ENCODE measurements at places on chromosomes 3 and 15. TPM values are rescaled to one million over a fixed set of nuclear protein-coding genes. Genes with fewer than 3 reads are reported as not detected.

CLDN1 gene
- total RNA-seq: 2.0 TPM

EOMES gene
- total RNA-seq: not detected

IMPG2 gene
- under 0.01 TPM for total RNA-seq

ITGB5 gene
- 274 TPM for total RNA-seq

GABRB3 gene
- 0.28 TPM for total RNA-seq

SKOR1 gene
- under 0.01 TPM for total RNA-seq

CDV3 gene
- 182 TPM for total RNA-seq

IQCH gene
- 3.1 TPM for total RNA-seq

GPR149 gene
- total RNA-seq: not detected

GOLGA6L1 gene
- total RNA-seq: not detected

ALPK3 gene
- total RNA-seq: 3.3 TPM

TMEM40 gene
- not detected for total RNA-seq

ARPIN gene
- 7.6 TPM for total RNA-seq

DUOXA2 gene
- total RNA-seq: not detected

BCL2A1 gene
- under 0.01 TPM for total RNA-seq

COMMD2 gene
- total RNA-seq: 20.7 TPM

DAZL gene
- not detected for total RNA-seq

NUP210 gene
- 0.38 TPM for total RNA-seq

AMT gene
- 0.85 TPM for total RNA-seq

ATP13A4 gene
- 0.19 TPM for total RNA-seq

ASB14 gene
- not detected for total RNA-seq

PLS1 gene
- 2.5 TPM for total RNA-seq

DPPA2 gene
- total RNA-seq: not detected

PLA2G4D gene
- under 0.01 TPM for total RNA-seq

PLCB2 gene
- total RNA-seq: under 0.01 TPM

COL6A5 gene
- total RNA-seq: not detected

SLC12A1 gene
- under 0.01 TPM for total RNA-seq

GCHFR gene
- total RNA-seq: 0.38 TPM

MITF gene
- 8.5 TPM for total RNA-seq

SCN11A gene
- not detected for total RNA-seq

ZMYND10 gene
- total RNA-seq: 0.58 TPM

C2CD4A gene
- total RNA-seq: 0.28 TPM

CELSR3 gene
- 0.85 TPM for total RNA-seq

RGMA gene
- 0.19 TPM for total RNA-seq

CCNB2 gene
- 5.1 TPM for total RNA-seq

ATP13A5 gene
- total RNA-seq: not detected

BMF gene
- total RNA-seq: 2.5 TPM

AGBL1 gene
- total RNA-seq: not detected

IQCB1 gene
- 14.1 TPM for total RNA-seq

WNT7A gene
- not detected for total RNA-seq

TMEM207 gene
- not detected for total RNA-seq

CPNE9 gene
- total RNA-seq: not detected

OR5K2 gene
- total RNA-seq: not detected

CCDC191 gene
- total RNA-seq: 1.3 TPM

APOD gene
- 1.4 TPM for total RNA-seq

PCNP gene
- 101 TPM for total RNA-seq

RETNLB gene
- not detected for total RNA-seq

CKMT1A gene
- not detected for total RNA-seq

GPR62 gene
- total RNA-seq: not detected

KCNAB1 gene
- 4.8 TPM for total RNA-seq

THBS1 gene
- total RNA-seq: 5,888 TPM

ALDH1L1 gene
- 4.8 TPM for total RNA-seq

FAM3D gene
- not detected for total RNA-seq

SLC22A13 gene
- 0.58 TPM for total RNA-seq

UACA gene
- 229 TPM for total RNA-seq

NPAP1 gene
- total RNA-seq: not detected
